Naive B cell (primary cell): ENCODE measurements at places on chromosomes 3 and 15. TPM values are rescaled to one million over a fixed set of nuclear protein-coding genes. Genes with fewer than 3 reads are reported as not detected.

The PRSS50 gene
- not detected for polyA plus RNA-seq

The RLBP1 gene
- polyA plus RNA-seq = not detected

The DENND6A gene
- polyA plus RNA-seq = 19.3 TPM

The GREM1 gene
- not detected for polyA plus RNA-seq

The ARGFX gene
- polyA plus RNA-seq = not detected

The FBXL22 gene
- 0.84 TPM for polyA plus RNA-seq

The SERPINI2 gene
- not detected for polyA plus RNA-seq

The ANKRD34C gene
- not detected for polyA plus RNA-seq

The HCN4 gene
- polyA plus RNA-seq = not detected

The GPR27 gene
- 0.13 TPM for polyA plus RNA-seq

The CAMK2N2 gene
- not detected for polyA plus RNA-seq

The CISH gene
- polyA plus RNA-seq = 0.73 TPM

The CLRN1 gene
- polyA plus RNA-seq = not detected

The TMPRSS7 gene
- not detected for polyA plus RNA-seq

The FBXW12 gene
- not detected for polyA plus RNA-seq

The ITIH4 gene
- polyA plus RNA-seq = not detected

The GOLGA8T gene
- polyA plus RNA-seq = not detected

The AMT gene
- 1.3 TPM for polyA plus RNA-seq

The CORO2B gene
- 6.1 TPM for polyA plus RNA-seq

The DNAJA4 gene
- polyA plus RNA-seq = 4.9 TPM

The GOLIM4 gene
- polyA plus RNA-seq = 3.3 TPM

The DUOXA2 gene
- not detected for polyA plus RNA-seq

The RARRES1 gene
- not detected for polyA plus RNA-seq

The ZPLD1 gene
- not detected for polyA plus RNA-seq

The C3orf85 gene
- not detected for polyA plus RNA-seq

The HMCES gene
- polyA plus RNA-seq = 146 TPM

The USP50 gene
- not detected for polyA plus RNA-seq

The SPSB4 gene
- polyA plus RNA-seq = not detected

The ADAMTS7 gene
- not detected for polyA plus RNA-seq

The NUP210 gene
- polyA plus RNA-seq = 10.4 TPM

The LRRIQ4 gene
- polyA plus RNA-seq = 0.27 TPM

The KLF13 gene
- 40.3 TPM for polyA plus RNA-seq

The SCAMP5 gene
- polyA plus RNA-seq = not detected

The GOLGA8R gene
- polyA plus RNA-seq = 0.37 TPM

The DPPA2 gene
- polyA plus RNA-seq = not detected

The FETUB gene
- not detected for polyA plus RNA-seq

The CPNE9 gene
- polyA plus RNA-seq = not detected

The PRKCD gene
- polyA plus RNA-seq = 29.8 TPM

The ACKR4 gene
- not detected for polyA plus RNA-seq

The NAALADL2 gene
- not detected for polyA plus RNA-seq

The ACOX2 gene
- not detected for polyA plus RNA-seq

The OXNAD1 gene
- 1.4 TPM for polyA plus RNA-seq

The TRIM59 gene
- 22.5 TPM for polyA plus RNA-seq

The PARP15 gene
- polyA plus RNA-seq = 17.5 TPM

The PLXNA1 gene
- 0.57 TPM for polyA plus RNA-seq

The FAM107A gene
- not detected for polyA plus RNA-seq

The GOLGA6L25 gene
- polyA plus RNA-seq = not detected

The TRH gene
- not detected for polyA plus RNA-seq

The APOD gene
- 3.5 TPM for polyA plus RNA-seq
